ENCODE measurements at places on chromosomes 3 and 15.
A peak's percentile ranks its signal among the peaks of the same experiment; 100 is the strongest.

DNA sequence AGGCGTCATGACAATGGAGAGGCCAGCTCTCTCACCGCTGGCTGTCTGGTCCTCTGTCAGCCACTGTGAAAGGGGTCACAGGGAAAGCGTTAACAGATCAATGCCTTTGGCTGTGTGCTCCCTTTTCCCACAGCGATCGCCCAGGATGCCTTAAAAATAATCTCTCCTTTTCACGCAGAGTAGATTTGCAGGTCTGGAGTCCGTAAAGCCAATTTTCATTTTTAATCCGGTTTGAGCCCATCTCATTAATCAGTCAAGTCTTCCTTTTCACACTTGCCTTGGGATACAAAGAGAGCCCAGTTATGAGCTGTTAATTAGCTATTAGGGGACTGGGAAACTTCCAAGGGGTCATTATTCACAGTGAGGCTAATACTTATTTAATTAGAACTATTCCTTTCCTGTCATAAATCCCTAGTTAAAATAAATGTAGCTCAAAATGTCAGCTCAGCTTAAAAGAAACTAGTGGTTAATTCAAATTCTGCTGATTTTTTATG, 104.3 kb upstream of the RASGRP1 start:
- no peak for DNase-seq

DNA sequence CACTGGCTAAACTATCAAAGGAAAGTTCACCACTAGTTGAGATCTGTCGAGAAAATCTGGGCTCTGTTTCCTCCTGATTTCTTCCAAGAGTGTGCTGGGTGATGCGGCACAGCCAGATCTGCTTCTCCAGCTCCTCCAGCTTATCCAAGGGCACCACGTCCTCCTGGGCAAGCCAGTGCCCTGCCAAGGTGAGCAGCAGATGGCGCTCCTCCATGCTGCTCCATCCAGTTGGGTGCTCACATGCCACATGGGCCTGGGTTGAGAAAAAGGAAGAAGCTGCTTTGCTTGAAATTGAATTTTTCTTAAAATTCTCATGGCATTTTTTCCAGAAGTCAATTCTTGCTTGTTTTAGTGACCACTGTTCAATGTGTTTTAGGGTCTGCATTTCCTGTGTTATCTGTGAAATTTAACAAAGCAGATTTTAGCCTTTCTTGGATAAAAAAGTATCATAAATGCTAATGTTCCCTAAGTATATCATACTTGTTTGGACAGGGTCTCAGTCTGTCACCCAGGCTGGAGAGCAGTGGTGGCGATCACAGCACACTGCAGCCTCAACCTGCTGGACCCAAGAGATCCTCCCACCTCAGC, 47.3 kb downstream of the EIF3J start:
- peak; percentile 49 for DNase-seq

GRCh38 chr3:15159501-15160136, 46.4 kb upstream of the CAPN7 start:
- no peak for DNase-seq

- no peak for DNase-seq
Observed at GRCh38 chr3:68271145-68271544, 616.7 kb upstream of the SUCLG2 start.

DNA sequence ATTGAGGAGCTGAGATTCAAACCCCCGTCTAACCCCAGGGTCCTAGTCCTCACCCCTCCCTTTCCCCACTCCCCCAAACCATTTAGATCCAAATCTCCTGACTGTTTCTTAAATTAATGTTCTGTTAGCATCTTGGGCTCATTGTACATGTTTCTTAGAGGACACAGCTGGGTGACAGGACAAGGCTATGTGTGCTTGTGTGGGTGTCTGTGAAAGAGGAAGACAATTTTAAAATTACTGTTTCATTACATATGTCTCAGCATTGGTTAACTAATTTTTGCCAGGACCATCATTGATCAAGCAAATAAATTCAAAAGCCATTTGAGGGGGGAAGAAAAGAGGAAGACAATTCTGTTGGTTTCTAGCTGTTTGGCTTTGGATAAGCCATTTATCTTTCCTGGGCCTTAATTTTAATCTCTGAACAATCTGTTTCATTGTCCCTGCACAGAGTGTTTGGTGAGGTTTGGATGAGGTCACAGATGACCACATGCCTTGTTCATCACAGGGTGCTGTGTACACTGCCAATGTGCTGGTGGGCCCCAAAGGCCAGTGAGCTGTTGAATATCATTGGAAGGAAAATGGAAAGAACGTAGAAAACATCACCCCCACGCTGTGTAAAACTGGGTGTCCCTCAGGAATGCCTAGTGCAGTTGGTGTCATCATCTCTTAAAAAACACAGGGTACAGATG, 51.9 kb downstream of the RPLP1 start:
- DNase-seq = no peak

GRCh38 chr3:29565236-29565635, 284.4 kb downstream of the RBMS3 start:
- no peak for DNase-seq

DNA sequence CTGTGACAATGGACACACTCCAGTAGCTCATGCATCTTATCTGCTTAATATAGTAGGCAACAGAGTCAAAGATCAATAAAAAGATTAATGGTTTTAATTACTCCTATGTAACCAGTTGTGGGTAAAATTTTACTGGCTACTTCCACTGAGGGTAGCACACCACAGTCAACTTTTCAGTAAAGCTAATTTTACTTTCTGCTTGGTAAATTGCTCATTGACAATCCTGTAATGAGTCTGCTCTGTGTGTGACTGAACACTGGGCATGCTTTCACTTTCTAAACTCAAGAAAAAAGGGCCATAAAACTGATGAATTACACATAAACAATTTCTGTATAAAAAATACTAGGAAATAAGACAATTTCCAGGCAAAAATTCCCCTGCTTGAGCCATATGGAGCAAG, 838.3 kb downstream of the VGLL3 start:
- DNase-seq = no peak

Measured in activated gamma-delta T cell treated with Interleukin-2 at 50 U/mL for 16 hours (primary cell).